Neuronal stem cell (in vitro differentiated cells): ENCODE measurements at places on chromosomes 11 and 22.

DNA sequence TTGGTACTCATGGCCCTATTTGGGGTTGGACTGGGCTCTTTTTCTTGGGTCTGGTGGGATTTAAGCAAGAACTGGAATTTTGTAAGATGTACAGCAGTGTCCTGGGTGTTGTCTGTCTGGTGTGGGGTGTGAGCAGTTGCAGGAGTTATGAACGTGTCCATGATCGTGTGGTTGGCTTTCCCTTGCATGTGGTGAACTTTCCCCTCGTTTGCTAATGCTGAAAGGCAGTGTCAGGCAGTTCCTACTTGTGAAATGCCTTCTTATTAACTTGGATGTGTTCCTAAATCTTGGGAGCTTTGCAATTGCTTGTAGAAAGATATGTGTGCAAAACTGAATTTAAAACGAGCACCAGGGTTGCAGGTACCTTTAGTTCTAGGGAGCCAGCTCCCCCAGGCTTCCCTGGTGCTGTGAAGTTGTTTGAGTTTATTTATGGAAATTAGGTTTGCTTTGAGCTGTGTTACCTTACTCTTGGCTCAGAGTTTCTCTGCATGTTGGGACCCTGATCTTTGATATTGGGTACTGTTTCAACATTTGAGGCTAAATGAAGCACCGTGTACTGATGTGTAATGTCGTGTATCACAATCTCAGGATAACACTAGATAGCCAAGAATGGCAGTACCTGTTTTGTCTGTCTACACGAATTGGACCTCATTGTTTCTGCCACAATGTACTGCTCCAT is 35.8 kb upstream of the HSD17B12 start:
- no peak for DNase-seq

DNA sequence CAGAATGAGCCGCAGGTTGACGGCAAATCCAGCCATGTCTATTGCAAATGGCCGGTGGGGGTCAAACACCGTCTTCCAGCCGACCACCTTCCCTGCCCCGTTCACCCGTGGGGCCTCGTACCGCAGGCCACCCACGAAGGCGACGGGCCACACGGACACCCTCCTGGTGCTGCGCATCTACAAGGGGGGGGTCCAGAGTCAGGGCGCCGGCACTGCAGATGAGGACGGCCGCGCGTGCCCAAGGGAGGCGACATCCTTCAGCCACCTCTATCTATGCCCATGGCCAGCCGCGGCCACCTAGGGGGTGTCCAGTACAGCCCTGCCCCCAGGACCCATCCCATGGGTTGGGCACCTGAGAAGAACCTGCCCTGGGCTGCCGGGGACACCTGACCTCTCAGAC is 29.2 kb downstream of the B3GAT1 start:
- DNase-seq, result no peak

GRCh38 chr11:5992604-5993251 is 5.9 kb upstream of the OR52L1 start:
- peak; percentile 14 for DNase-seq

GRCh38 chr11:68683536-68684384 is 584 bp upstream of the GAL start:
- DNase-seq, result no peak

DNA sequence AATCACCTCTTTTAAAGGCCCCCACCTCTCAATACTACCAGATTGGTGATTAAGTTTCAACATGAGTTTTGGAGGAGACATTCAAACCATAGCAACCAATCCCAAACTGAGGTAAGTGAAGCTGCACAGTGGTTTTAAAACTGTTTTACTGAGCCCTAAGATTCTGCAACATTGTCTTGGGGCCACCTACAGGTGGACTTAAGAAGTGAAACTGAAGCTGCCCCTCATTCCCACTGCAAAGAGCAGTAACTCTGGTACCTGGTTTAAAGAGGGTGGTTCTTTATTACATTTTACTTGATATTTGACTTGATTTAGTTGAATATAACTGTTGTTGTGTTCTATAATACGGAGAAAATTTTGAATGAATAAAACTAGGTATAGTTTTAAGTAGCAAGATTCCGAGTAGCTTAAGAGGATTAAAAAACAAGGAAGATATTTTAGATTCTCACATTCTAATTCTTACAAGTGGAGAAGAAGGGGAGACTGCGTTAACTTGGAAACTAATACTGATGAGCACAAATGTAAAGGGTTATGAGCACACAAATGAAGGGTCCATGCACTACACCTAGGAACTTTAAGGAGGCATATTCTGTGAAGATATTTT is 26.7 kb downstream of the SYT9 start:
- peak; percentile 17 for DNase-seq

DNA sequence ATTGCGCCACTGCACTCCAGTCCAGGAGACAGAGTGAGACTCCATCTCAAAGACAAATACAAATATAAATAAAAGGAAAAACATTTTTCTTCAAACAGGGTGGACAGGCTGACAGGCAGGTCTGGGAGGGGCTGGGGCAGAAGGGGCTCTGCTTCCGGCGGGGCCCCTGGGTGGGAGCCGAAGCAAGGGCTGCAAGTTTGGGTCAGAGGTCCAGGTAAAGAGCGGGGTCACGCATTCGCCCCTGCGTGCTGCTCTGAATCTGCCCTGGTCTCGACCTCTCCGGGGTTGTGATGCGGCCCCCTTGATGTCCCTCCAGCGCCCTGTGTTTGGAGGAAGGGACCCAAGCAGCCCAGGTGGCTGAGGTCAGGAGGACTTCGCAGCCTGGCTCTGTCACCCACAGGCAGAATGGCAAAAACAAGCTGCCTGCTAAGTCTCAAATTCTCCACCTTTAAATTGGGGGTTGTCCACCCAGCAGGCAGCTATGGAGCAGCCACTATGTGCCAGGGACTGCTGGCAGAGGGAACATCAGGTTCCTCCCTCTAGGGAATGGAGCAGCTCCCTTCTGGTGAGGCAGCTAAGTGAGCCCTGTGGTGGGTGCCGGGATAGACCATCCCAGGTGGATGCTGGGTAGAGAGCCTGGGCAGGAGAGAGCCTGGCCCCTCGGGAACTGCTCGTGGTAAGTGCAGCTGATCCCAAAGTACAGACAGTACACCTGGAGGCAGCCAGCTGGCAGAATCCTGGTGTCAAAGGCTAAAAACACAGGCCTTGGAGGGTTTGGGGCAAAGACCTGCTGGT is 10.3 kb upstream of the PHF21B start:
- DNase-seq, result no peak

DNA sequence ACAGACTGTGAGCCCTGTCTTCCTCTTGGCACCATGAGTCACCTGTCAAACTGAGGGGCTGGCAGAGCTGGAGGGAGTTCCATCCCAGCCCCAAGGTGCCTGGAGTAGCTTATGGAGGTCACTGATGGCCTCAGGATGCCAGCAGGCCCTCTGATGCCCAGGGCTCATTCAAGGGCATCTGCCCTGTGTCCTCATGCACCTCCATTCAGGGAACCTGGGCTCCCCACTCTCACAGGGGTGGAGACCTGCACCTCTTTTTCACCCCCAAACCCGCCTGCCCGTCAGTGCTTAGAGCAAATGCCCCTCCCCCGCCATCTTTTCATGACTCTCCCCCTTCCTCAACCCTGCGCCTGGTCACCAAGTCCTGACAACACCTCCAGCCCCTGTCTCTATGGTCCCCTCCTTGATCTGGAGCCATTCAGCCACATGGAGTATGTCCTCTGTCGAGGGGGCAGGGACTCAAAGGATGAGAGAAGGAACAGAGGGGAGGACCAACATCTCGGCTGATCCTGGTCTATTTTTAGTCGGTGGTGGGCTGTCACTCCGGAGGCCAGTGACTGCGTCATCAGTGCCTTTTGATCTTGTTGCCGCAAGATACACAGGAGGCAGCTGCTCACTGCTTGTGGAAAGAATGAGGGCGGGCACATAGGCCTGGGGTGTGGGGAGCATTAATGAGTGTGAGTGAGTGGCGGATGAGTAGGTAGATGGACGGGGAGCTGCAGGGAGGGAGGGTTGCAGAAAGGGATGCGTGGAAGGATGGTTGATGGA is 72.2 kb downstream of the CDKN1C start:
- DNase-seq, result no peak

DNA sequence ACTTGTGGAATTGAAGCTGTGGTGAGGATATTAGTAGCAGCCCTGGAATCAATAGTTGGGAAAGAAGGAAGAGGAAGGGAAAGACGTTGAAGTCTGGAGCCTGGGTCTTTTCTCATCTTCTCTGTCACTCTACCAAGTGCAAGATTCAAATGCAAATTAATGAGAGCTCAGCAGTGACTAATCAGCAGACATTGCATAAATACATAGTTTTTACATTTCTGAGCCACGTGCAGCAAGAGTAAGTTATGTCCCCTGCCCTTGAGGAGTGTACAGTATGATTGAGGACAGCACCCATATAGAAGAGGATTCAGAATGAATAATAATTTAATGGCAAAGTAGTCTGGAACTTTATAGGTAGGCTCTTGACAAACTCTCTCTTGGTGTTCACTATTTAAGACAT is 23.8 kb downstream of the CTR9 start:
- DNase-seq, result no peak

DNA sequence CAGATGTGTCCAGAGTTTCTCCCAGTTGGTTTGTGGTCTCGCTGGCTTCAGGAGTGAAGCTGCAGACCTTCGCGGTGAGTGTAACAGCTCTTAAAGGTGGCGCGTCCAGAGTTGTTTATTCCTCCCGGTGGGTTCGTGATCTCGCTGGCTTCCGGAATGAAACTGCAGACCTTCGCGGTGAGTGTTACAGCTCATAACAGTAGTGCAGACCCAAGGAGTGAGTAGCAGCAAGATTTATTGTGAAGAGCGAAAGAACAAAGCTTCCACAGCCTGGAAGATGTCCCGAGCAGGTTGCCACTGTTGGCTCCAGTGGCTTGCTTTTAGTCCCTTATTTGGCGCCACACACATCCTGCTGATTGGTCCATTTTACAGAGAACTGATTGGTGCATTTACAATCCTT is 1.8 kb upstream of the PGA3 start:
- no peak for DNase-seq

DNA sequence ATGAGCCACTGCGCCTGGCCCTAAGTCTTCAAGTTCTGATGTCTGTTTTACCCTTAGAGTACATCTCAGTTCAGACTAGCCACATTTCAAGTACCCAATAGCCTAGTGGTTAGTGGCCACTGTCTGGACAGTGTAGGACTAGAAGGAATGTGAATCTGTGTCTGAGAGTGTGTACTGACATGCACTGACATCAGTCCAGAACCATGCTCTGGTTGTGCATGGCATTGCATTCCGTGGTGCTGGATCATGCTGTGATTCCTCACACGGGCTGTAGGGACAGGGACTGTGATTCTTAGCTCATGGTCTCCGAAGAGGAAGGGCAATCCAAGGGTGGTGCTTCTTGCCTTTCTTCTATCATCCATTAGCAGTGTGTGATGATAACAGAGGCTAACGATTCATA is 41.1 kb downstream of the AMOTL1 start:
- no peak for DNase-seq

DNA sequence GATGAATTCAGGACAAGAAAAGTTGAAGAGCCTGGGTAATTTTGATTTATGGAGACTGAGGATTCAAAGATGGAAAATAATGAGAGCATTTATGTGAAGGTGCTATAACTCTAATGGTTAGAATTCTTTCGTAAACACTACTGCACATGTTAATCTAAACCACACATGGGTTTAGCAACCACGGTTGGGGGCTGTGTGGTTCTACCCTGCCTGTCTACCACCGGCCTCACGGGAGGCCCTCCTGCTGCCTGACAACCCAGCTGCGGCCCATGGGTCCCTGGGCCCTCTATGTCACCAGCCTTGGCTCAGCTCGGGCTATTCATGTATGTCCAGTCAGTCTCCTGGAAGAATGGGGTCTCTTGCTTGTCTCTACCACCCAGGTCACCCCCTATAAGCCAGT is 68.5 kb upstream of the ARFGAP3 start:
- DNase-seq, result no peak

DNA sequence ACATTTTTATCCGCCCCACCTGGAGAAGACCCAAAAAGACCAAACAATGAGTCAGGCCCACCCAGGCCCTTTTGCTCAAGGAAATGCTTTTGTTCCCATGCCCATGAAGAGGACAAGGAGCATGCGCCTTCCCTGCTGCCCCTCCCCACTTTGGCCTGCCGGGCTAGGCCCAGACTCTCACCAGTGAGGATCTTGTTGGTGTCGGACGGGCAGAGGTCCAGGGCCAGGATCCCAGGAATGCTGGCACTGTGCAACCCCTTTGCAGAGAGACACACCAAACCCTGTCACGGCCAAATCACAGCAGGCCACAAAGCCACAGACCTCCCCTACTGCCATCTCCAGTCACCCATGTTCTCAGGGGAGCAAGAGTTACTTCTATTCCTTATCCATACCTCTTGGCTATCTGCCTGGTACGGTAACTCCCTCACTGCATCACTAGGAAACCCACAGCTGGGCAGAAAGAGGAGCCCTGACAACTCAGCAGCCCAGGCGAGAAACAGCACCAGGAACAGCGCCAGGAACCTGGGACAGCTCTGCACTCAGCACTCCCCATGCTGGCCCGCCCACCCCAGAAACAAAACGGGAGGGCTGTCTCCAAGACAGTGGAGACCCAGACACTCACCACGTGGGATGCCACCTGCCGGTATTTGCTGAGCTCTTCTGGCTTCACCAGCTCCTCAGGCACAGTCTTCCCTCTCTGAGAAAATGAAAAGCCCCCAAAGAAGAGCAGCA is 5.5 kb downstream of the PRPF19 start:
- no peak for DNase-seq

DNA sequence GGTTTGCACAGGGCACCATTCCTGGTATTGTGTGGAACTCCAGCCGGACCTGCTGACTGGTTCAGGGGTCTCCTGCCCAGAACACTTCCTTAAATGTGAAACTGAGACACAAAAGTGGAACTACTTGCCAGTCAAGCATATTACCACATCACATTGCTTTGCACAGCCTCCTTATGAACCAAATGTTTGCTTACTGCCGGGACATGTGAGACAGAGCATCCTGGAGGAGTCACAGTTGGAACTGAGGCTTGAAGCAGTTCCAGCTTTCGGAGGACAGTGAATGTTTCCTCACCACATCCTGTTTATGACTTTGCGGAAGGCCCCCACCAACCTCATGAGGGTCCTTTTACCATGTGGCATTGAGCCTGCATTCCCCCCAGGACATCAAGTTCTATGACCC is 105.8 kb upstream of the ARHGAP42 start:
- DNase-seq, result no peak

DNA sequence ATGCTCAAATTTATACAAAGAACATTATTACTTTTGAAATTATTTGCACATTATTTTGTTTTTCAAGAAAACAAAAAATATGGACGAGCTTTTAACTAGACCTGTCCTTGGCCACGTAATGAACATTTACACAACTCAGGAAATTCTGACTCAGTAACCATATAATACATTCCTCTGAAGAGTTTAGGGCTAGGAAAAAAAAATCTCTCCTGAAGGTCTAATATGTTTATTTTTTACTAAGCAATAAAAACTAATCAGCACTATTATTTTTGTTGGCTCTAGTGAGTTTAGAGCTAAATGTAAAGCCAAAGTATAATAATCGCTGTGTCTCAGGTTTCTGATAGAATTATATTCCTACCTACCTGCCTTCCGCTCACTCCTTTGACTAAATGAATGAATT is 187.5 kb downstream of the SWAP70 start:
- no peak for DNase-seq

- no peak for DNase-seq
Measured at GRCh38 chr22:38940811-38941384, 16.5 kb upstream of the APOBEC3A start.

- DNase-seq, result no peak
Measured at GRCh38 chr11:35144136-35144741, 5.3 kb downstream of the CD44 start.

- no peak for DNase-seq
Measured at GRCh38 chr11:125768336-125769046, 10.1 kb downstream of the PATE2 start.
